ENCODE measurements at places on chromosomes 16 and 17.

- no peak for DNase-seq
Measured at GRCh38 chr17:7192271-7192937, 13.2 kb upstream of the ASGR1 start.

- DNase-seq: no peak
Measured at GRCh38 chr17:82253179-82253544, 20.3 kb downstream of the CSNK1D start.

- no peak for DNase-seq
Measured at GRCh38 chr17:65813306-65813705, 251.9 kb upstream of the AXIN2 start.

GRCh38 chr16:53511084-53511402, 8.0 kb upstream of the AKTIP start:
- DNase-seq: no peak

GRCh38 chr17:35998018-35998545, 3.3 kb downstream of the CCL15 start:
- DNase-seq: no peak

GRCh38 chr17:4593021-4593421, 8.7 kb downstream of the SMTNL2 start:
- no peak for DNase-seq

DNA sequence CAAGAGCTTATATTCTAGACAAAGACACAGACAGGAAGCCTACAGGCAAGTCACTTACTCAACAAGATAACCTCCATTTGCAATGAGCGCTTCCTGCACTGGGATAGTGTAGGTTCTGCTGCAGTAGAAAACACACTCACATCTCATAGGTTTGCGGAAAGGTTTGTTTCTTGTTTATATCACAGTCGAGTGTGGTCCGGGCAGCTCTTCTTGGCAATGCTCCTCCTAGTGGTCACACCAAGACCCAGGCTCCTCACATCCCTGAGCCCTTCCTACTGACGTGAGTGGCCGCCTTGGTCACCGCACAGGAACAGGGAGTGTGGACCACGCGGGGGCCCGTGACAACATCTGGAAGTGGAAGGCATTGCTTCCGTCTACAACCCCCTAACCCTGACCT, 48.0 kb upstream of the RBFOX3 start:
- DNase-seq: no peak

- DNase-seq: no peak
Measured at GRCh38 chr17:75183999-75184884, 1.5 kb upstream of the SUMO2 start.

- no peak for DNase-seq
Measured at GRCh38 chr16:49353680-49354079, 19.9 kb upstream of the C16orf78 start.

DNA sequence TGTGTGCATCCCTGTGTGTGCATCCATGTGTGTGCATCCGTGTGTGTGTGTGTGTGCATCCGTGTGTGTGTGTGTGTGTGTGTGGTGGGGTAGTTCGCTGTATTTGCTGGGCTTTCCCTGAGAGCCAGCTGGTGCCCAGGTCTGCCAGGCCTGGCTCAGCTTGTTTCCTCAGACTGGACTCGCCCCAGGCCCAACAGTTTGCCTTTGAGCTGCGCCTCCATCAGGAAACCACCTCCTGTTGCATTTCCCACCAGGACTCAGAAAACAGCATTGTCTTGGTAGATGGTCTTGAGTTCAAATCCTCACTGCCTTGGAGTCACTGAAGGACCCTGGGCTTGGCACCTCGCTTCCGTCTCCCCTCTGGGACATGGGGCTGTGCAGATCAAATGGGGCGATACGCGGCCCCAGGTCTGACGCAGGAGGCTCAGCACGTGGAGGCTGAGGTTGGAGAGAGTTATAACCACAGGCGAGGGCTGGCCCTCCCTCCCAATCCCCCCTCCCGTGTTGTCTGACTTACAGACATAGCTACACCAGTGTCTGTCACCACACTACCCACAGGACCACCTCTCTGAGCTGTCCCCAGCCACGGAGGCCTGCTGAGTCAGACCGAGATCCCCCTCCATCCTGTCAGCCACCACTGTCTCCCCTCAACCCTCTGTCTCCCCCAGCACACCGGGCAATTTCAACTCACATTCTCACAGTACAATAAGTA, 4.7 kb downstream of the ITGAE start:
- peak; percentile 81 for DNase-seq

DNA sequence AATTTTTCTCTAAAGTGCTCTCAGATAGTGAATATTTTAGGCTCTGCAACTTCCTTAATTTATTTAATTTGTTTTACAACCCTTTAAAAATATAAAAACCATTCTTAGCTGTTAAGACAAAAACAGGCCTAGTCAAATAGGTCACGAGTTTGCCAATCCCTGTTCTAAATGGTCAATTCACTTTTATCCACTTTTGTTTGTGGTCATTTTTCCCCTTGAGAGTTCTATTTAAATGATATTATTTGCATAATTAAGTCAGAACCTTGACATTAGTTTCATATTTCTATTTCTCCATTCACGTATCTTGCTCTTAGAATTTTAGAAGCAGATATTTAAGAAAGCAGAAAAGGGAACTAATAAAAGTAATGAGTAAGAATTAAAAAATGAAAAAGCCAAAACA, 4.0 kb downstream of the AMFR start:
- no peak for DNase-seq

DNA sequence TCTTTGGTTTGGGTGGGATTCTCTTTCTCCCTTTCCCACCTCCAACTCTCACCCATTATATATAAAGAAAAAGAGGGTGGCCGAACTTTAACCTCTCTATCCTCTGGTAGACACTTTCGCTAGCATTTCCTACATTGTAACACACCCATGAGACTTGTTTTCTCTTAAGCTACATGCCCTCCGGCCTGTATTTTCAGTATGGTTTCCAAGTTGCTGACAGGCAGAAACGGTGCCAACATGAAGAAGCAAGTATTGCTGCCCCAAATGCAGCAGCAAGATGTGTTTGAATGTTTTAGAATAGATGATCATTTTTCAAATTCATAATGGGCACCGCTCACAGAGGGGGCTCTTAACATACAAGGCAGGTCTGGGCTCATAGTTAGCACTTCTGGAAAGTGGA, 18.7 kb upstream of the CYB5B start:
- DNase-seq: no peak

Data from CD4-positive, alpha-beta T cell treated with Interleukin-21 for 1 hour (primary cell).